ENCODE measurements at places on chromosomes 6 and 20.

GRCh38 chr20:53950031-53950430 is 120.4 kb downstream of the BCAS1 start:
- no peak for DNase-seq

DNA sequence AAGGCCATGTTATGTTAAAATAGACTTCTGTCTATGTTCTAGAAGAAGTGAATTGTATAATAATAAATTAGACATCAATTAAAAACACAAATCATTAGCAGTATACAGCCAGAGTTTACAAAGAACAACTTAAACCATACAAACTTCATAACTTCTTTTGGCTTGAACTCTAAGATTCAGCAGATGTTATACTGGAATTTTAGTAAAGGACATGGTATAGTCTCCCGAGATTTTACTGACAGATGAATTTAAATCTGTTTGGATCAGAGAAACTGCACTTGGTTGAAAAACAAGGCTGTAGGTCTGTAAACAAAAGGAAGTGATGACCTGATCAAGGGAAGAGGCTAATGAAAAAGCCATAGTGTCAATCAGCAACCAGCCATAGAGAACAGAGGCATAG is 132.6 kb upstream of the TBX18 start:
- no peak for DNase-seq

- DNase-seq = no peak
Measured at GRCh38 chr6:159633196-159633595, 59.8 kb downstream of the SOD2 start.

DNA sequence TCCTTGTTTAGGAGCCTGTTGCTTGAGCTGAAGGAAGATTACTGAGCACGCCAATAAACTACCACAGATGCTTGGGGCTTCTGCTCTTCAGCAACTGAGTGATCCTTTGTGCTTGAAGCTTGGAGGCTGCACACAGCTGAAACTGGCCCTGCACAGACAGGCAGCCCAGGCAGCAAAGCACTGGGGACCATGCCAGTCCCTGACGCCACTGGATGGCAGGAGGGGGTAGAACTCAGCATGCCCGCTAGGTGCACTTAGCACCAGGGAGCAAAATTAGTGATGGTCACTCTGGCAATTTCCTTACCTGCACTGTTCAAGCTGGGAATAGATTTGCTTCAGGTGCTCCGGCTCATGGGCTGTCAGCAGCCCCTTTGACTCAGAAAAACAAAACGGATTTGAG is 91.5 kb downstream of the FAM50B start:
- no peak for DNase-seq

DNA sequence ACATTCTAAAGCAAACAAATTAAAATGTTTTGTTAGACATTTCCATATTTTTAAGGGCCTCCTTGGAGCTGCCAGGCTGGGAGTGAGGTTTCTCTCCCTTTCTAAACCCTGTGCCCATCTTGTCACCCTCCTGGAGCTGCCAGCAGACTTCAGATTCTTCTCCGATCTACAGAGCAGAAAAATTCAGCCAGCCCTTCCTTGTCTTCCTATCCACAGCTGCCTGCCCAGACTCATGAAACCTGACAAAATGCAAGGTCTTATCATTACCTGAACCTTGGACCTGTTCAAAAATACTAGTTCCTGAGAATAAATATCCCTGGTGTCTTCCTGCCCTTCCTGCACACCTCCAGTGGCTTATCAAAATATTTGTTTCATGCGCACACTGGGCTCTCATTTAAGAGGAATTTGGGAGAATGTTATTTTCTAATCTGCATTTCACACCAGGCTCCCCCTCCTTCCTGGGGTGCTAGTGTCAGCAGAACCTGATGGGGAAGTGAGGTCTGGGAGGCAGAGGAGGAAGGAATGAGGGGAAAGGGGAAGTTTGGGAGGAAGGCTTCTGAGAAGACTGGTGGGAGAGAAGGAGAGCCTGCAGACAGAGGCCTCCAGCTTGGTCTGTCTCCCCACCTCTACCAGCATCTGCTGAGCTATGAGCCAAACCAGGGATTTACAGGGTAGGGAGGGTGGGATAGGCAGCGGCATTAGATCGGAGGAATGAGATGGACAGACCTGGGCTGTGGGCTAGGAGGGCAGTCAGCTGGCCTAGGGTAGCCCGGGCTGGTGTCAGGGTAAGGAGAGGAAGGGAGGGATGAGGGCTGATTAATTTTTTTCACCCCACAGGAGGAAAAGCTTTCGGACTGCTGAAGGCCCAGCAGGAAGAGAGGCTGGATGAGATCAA is at the start of gene AIF1:
AIF1 (plus strand) TSS at position 551 of the 895 bp plus-strand sequence; CDS start at position 647, 96 bp downstream.
- DNase-seq = no peak
